ENCODE measurements at places on chromosomes 1 and 21.

- DNase-seq: no peak
Observed at GRCh38 chr1:62398377-62398776, 38.5 kb upstream of the USP1 start.

- DNase-seq: no peak
Observed at GRCh38 chr1:111705841-111706240, 33.4 kb downstream of the INKA2 start.

DNA sequence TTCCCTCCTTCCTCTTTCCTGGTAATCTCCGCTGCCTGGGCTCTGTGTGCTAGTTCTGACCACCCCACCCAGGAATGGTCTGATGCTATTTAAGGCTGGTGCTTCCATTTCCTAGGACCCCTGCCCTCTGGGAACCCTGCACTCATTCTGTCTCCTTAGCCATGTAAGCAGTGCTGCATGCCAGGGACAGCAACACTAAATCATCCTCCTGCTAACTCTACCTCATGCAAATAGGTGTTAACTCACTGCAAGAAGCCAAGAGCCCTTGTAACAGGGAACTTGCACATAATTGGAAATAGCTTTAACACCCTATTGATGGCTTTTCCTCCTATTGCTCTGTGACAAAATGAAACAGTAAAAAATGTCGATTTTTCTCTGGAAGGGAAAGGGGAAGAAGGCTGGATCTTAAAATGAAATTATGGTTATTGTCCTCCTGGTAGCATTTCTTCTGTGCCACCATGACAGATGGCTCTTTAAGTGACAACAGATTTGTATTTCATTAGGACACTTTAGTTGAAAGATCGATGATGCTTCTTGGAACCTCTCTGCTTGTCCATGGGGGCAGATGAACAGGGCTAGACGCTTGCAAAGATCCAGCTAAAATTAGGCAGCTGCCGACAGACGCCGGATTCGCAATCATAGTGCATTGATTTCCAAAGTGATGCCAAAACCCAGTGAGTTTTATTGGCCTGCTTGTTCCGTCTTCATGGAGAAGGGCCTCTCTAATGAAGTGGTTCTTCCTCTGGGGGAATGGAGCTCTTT, 551.7 kb downstream of the MATN1 start:
- no peak for DNase-seq

GRCh38 chr1:31804098-31804497, 11.7 kb downstream of the SPOCD1 start:
- no peak for DNase-seq

GRCh38 chr1:20329793-20330542, 39.3 kb downstream of the VWA5B1 start:
- no peak for DNase-seq

- no peak for DNase-seq
Observed at GRCh38 chr1:155649676-155650075, 38.9 kb downstream of the YY1AP1 start.

DNA sequence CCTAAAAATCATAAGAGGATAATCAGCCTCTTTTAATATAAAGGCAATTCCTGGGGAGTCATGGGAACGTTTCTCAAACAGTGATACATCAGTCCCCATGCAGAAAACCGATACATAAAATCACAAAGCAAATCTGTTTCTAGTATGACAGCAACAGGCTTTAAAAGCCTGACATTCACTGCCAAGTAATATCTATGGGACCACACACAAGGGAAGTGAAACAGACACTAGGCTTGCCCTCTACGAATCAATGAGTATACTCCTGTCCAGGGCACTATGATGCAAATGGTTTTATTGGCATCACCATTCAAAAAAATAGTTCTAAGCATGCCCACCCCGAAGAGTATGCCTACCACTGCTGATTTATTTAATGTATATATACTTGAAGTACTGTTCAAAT, 54.4 kb downstream of the TIAM1 start:
- DNase-seq: no peak
